ENCODE measurements at places on chromosomes 12 and 14. TPM values are rescaled to one million over a fixed set of nuclear protein-coding genes. Genes with fewer than 3 reads are reported as not detected.

Gene TTC7B
- total RNA-seq = 5.3 TPM

Gene PRORP
- 32.5 TPM for total RNA-seq

DNA sequence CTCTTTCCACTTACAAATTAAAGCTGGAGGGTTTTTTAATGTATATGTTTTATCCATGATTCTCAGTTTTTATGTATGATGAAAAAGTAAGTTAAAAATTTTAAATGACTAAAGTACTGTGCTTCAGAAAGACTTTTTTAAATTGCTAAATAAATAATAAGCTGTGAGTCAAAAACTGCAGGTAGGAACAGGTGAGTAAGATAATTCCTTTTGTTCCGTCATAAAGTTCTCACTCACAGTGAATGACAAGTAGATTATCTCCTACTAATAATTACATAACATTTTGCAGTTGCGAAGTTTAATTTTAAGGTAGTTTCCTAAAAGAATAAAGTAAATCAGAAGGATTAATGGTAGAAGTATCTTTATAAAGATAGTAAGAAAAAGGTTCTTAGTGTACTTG, 78.0 kb downstream of the PRKCH start:
- no peak for DNase-seq

DNA sequence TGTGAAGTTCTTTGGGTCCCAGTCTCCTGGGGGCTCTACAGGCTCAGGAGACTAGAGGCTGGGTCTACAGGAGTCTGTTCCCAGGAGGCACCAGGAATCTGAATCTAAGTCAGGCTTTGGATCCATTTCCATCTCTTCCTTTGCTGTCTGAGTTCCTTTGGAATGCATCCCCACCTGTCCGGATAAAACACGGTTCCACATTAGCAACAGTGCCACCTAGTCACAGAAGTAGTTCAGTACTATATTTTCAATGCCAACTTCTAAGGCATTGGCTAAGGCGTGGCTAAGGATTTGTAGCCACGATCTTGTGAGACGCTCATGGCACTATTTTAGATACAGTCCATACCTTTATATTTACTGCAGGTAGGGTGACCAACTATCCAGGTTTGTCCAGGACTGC, 15.1 kb downstream of the ZC2HC1C start:
- no peak for DNase-seq

Gene CIDEB
- 47.2 TPM for total RNA-seq

DNA sequence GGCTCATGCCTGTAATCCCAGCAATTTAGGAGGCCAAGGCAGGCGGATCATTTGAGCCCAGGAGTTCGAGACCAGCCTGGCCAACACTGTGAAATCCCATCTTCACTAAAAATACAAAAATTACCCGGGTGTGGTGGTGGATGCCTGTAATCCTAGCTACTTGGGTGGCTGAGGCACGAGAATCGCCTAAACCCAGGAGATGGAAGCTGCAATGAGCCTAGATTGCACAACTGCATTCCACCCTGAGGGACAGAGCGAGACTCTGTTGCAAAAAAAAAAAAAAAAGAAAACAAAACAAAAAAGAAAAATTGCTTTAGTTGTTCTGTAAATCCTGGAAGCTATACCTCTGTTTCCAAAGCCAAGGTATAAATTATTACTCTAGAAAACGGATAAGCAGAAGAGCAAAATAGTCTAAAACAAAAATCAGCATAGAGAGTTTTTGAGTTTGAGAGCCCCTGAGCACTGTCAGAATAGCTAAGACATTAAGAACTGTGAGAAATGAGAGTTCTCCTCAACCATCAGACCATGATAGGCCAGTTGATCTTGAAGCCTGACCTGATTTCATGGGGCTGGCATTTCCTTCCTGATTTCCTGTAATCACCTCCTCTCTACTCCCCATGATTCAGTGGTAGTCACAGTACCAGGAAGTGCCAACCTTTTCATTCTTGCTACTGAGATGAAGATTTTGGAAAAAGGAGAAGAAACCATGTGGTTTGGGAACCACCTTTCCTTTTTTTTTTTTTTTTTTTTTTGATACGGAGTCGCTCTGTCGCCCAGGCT, 31.7 kb downstream of the ATP2A2 start:
- no peak for DNase-seq
